ENCODE measurements at places on chromosomes 2 and 18.

- DNase-seq, result no peak
Observed at GRCh38 chr2:236047886-236048540, 120.2 kb downstream of the GBX2 start.

GRCh38 chr2:240511351-240512108 is 46.3 kb downstream of the ANKMY1 start:
- no peak for DNase-seq

GRCh38 chr2:208983486-208983885 is 440.4 kb upstream of the MAP2 start:
- no peak for DNase-seq

- no peak for DNase-seq
Observed at GRCh38 chr18:12373116-12373770, 3.8 kb downstream of the AFG3L2 start.

- DNase-seq, result no peak
Observed at GRCh38 chr18:59621027-59621426, 76.2 kb downstream of the CCBE1 start.

DNA sequence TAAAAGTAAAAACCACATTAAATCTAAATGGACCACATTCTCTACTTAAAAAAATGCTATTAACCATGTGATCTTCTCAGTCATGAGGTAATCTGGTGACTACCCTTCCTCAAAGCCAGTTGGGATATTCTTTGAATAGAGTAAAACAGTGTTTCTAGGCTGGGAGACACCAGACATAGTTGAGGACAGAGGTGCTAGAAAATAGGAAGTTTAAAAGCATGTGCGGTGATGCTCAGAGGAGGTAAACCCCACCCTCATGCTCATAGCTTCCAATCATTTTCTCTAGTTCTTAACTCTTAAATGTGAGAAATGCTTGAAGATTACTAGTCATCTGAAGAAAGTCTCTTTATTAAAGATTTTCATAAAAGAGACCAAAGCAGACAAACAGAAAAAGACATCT is 30.7 kb upstream of the ELAC1 start:
- DNase-seq, result no peak

DNA sequence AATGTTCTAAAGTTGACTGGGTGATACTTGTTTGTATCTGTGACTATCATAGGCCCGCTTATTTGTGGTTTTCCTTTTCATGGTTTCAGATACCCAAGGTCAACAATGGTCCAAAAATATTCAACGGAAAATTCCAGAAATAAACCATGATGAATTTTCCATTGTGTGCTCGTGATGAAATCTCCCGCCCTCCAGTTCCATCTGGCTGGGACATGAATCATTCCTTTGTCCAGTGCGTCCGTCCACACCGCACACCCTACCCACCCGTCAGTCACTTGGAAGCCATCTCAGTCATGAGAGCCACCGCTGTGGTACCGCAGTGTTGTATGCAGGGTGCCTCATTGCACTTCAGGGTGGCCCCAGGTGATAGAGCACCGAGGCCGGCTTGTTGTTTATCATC is 268.2 kb upstream of the PXDN start:
- no peak for DNase-seq

GRCh38 chr2:112156152-112156986 is 18.2 kb downstream of the FBLN7 start:
- no peak for DNase-seq

GRCh38 chr18:13211534-13211933 is 7.0 kb upstream of the LDLRAD4 start:
- DNase-seq, result no peak

DNA sequence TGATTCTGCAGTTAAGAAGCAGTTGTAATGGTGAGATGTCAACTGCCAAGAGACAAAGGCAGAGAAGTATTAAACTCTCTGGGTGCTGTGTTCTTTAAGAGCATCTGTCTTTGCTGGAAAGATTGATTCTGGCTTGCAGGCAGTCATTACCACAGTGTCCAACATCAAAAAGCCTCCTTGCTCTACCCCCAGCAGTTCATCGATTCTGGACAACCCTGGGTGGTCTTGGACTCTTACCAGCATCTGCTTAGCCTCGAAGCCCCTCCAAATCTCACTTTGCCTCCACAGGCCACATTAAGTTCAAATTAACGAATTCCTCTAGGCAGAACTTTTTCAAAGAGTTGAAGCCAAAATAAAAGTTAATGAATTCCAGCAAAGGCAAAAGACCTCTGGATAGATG is 1061.4 kb downstream of the TSN start:
- no peak for DNase-seq

DNA sequence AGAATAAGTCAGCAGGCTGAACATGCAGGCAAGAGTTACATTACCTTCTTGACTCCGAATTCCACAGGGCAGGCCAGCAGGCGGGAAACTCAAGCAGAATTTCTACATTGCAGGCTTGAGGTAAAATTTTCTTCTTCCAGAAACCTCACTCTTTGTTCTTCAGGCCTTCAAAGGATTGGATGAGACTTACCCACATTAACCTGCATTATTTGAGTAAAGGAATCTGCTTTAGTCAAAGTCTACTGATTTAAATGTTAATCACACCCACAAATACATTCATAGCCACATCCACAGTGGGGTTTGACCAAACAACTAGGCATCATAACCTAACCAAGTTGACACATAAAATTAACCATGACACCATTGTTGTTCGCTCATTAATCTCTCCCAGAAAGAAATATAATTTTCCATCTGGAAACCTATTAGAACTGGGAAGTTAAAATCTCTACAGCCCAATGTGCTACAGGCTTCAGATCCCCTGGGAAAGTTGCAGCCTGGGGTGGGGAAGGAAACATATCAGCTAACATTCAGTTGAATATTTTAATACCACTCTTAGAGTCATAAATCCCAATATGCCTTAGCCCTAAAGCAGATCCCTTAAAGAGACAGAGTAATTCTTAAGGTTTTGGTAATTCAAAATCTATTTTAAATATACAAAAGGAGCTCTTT is 468.2 kb upstream of the TNP1 start:
- no peak for DNase-seq

GRCh38 chr2:59874971-59875755 is 678.3 kb downstream of the BCL11A start:
- no peak for DNase-seq

All from activated CD4-positive, alpha-beta T cell treated with anti-CD3 and anti-CD28 coated beads, Interleukin-2, amount 50 U/mL, for 24 hours (primary cell).